ENCODE measurements at places on chromosomes 6 and 20.

DNA sequence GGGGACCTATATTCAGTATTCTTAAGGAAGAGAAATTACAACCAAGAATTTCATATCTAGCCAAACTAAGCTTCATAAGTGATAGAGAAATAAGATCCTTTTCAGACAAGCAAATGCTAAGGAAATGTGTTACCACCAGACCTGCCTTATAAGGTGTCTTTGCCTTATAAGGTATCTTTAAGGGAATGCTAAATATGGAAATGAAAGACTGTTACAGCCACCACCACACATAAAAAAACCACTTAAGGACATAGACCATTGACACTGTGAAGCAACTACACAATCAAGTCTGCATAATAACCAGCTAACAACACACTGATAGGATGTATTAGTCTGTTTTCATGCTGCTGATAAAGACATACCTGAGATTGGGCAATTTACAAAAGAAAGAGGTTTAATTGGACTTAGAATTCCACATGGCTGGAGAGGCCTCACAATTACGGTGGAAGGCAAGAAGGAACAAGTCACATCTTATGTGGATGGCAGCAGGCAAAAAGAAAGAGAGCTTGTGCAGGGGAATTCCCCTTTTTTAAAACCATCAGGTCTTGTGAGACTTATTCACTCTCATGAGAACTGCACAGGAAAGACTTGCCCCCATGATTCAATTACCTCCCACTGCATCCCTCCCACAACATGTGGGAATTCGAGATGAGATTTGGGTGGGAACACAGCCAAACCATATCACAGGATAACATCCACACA lies 119.2 kb upstream of the LAMA2 start:
- no peak for DNase-seq

DNA sequence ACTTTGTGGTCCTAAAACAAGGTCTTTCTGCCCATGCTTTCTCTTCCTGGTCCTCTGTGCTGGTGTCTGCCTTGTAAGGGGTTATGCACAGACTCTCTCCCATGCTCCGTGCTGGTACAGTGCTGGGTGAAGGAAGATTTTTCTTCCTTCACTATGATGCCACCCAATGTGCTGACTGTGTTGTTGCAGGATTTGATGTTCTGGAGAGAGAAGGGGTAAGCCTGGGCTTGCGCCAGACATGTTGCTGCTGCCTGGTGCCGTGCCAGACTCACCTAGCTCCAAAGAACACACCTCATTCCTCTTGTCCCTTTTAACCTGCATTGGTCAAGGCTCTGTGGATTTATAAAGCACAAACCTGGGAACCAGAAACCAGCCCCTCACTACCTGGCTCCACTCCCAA lies 28.4 kb upstream of the ARMH2 start:
- DNase-seq: no peak

DNA sequence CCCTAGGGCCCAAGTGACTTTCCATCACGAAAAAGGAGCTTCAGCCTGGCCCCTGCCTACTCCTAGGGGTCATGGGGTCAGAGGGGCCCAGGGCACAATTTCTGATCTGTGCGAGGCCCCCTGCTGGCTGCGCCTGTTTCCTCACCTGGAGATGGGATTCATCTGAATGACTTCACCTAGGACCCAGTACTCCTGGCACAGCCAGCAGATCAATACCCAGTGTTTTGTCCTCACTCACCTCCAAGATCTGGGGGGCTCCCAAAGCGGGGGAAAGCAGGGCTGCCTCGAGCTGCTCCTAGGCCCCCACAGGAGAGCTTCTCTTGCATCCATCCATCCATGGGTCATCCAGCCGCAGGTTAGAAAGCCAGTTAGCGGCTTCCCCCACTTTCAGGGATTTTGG lies 33.8 kb downstream of the CD40 start:
- DNase-seq: no peak

- DNase-seq: no peak
Measured at GRCh38 chr6:34237316-34237721, 646 bp downstream of the HMGA1 start.

DNA sequence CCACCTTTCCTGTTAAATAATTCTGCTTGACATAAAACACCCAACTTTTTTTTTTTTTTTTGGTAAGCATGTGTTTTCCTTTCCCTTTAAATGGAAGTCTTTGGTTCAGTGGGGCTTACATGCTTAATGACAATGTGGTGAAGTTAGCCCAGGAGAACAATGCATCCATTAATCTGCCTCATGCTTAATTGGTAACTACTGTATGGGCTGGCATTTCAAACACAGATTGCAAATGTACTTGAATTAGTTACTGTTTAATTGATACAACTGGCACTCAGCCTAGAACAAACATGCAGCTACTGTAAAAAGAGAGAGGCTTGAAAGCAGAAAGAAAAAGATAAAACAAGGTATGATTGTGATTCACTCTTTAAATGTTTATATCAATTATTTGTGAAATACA lies 483.6 kb upstream of the NOX3 start:
- DNase-seq: no peak

Measured in T1000 (cell line).